Activated T-helper 1 cell treated with anti-CD3 and anti-CD28 coated beads, Interleukin-12 subunit alpha, Interleukin-12 subunit beta, Interleukin-2, Interleukin-4 antibody, amounts not matched to agents 30 ng/mL and 10 ng/mL and 1 ng/mL, durations not matched to agents 14 hours and 24 hours and 36 hours (primary cell): ENCODE measurements at places on chromosomes 3 and 15. TPM values are rescaled to one million over a fixed set of nuclear protein-coding genes. Genes with fewer than 3 reads are reported as not detected.

DNA sequence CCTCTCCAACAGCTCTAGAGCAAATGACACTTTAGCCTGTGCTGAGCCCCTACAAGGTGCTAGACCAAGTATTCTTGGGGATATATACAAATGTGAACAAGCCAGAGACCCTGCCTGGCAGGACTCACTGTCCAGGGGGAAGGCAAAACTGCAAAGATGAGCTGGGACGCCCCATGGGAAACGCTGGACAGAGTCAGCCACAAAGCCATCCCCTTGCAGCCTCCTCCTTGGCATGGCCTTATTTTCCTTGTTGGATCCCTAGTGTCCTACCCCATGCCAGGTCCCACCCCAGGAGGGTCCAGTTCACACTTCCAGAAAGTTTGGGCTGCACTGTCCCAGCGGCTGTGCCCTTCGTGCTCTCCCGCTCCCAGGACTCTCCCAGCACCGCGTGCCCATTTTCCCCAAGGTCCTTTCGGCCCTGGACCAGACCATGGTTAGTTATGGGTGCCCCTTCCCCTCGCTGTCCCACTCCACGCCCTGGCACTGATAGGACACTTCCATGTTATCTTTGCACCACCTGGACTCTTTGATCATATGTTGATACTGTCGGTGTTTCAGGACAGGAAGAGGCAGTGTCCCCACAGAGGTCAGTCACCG is 5.8 kb upstream of the NRROS start:
- no peaks in the 10 kb centered on the region for H3K27me3 ChIP-seq
- peak overlapping the region; percentile 86 for H3K4me3 ChIP-seq
- no peak for DNase-seq

- no peak overlapping the region for H3K4me3 ChIP-seq
- H3K27ac ChIP-seq = no peak overlapping the region
- no peak for DNase-seq
- no peaks in the 10 kb centered on the region for H3K27me3 ChIP-seq
- peaks cover 21% of the 10 kb centered on the region for H3K4me1 ChIP-seq
Observed at GRCh38 chr3:42035816-42036482, 55.2 kb upstream of the TRAK1 start.

GRCh38 chr3:114418107-114418506 is 124.3 kb downstream of the TIGIT start:
- peaks cover 20% of the 10 kb centered on the region for H3K4me1 ChIP-seq
- peaks cover 5% of the 10 kb centered on the region for H3K27me3 ChIP-seq
- H3K27ac ChIP-seq = peak overlapping the region; percentile 43
- no peak overlapping the region for H3K4me3 ChIP-seq
- H3K36me3 ChIP-seq = no peaks in the 10 kb centered on the region

- no peak for DNase-seq
- no peak overlapping the region for H3K27ac ChIP-seq
- H3K4me3 ChIP-seq = no peak overlapping the region
- no peaks in the 10 kb centered on the region for H3K27me3 ChIP-seq
- peaks cover 6% of the 10 kb centered on the region for H3K36me3 ChIP-seq
Observed at GRCh38 chr15:99333413-99333812, 82.1 kb downstream of the LRRC28 start.

DNA sequence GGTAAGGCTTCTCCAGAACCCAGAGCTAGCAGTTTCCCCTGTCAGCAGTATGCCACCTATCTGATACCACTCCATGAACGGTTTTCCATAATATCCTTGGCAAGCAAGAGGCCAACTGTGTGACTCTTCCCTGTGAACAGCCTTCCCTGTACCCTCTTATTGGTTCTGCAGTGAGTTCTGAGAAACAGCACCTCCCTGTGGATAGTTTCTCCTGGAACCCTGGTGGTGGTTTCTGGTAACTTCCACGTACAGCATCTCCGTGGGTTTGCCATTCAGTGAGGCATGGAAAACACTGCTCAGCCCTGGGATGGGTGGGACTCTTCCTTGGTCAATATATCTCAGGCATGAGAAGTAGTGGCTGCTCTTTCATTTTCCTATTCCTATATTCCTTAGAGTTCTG is 19.4 kb upstream of the SERPINI2 start:
- H3K4me3 ChIP-seq = no peak overlapping the region
- H3K27ac ChIP-seq = no peak overlapping the region
- H3K4me1 ChIP-seq = no peaks in the 10 kb centered on the region
- peaks cover 6% of the 10 kb centered on the region for H3K27me3 ChIP-seq
- no peaks in the 10 kb centered on the region for H3K36me3 ChIP-seq

DNA sequence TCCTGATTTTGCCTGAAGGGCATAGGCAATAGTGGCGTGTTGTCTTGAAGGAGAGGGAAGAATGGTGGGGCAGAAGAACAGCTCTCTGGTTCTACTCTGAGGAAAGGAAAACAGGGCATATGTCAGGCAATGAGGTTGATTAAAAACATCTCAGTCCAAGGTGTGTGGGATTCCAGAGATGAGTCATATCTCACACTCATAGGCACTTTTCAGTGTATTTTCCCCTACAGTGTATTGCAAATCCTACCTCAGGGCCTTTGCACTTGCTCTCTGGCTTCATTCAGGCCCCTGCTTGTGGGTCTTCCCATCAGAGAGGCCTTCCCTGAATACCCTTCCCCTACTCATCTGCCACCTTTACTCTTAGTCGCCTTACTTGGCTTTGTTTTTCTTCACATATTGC is 107.8 kb downstream of the SLCO3A1 start:
- H3K27me3 ChIP-seq = no peaks in the 10 kb centered on the region
- peak overlapping the region; percentile 22 for H3K27ac ChIP-seq
- peaks cover 17% of the 10 kb centered on the region for H3K4me1 ChIP-seq
- DNase-seq = no peak
- H3K4me3 ChIP-seq = no peak overlapping the region

DNA sequence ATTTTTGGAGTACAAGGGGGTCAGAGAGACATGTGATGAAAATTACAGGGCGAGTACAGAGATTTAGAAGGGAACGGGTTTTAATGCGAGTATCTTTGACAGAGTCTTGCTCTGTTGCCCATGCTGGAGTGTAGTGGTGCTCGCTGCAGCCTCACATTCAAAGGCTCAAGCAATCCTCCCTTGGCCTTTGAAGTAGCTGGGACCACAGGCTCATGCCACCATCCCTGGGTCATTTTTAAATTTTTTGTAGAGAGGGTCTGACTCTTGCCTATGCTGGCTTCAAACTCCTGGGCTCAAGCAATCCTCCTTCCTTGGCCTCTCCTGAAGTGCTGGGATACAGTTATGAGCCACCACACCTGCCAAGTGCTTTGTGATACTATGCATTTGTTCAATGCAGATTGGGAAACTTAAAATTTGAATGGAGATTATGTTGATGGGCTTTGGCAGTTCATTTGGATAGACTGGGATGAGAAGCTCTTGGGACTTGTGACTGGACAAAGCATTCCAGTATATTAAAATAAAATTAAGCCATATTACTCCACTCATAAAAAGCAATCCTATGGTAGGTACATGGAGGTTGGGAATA is 4.0 kb upstream of the LMLN start:
- no peak overlapping the region for H3K4me3 ChIP-seq
- DNase-seq = no peak
- peaks cover 67% of the 10 kb centered on the region for H3K4me1 ChIP-seq
- H3K27ac ChIP-seq = no peak overlapping the region
- no peaks in the 10 kb centered on the region for H3K27me3 ChIP-seq
- H3K36me3 ChIP-seq = peaks cover 54% of the 10 kb centered on the region

- peaks cover 33% of the 10 kb centered on the region for H3K4me1 ChIP-seq
- peak overlapping the region; percentile 97 for H3K4me3 ChIP-seq
- H3K27me3 ChIP-seq = no peaks in the 10 kb centered on the region
- H3K36me3 ChIP-seq = peaks cover 37% of the 10 kb centered on the region
- H3K27ac ChIP-seq = no peak overlapping the region
Observed at GRCh38 chr3:52407779-52408178, 37.1 kb downstream of the SEMA3G start.

GRCh38 chr3:12758025-12758781 is 856 bp downstream of the TMEM40 start:
- H3K4me1 ChIP-seq = no peaks in the 10 kb centered on the region
- no peak overlapping the region for H3K27ac ChIP-seq
- peaks cover 4% of the 10 kb centered on the region for H3K27me3 ChIP-seq
- DNase-seq = no peak
- no peak overlapping the region for H3K4me3 ChIP-seq

DNA sequence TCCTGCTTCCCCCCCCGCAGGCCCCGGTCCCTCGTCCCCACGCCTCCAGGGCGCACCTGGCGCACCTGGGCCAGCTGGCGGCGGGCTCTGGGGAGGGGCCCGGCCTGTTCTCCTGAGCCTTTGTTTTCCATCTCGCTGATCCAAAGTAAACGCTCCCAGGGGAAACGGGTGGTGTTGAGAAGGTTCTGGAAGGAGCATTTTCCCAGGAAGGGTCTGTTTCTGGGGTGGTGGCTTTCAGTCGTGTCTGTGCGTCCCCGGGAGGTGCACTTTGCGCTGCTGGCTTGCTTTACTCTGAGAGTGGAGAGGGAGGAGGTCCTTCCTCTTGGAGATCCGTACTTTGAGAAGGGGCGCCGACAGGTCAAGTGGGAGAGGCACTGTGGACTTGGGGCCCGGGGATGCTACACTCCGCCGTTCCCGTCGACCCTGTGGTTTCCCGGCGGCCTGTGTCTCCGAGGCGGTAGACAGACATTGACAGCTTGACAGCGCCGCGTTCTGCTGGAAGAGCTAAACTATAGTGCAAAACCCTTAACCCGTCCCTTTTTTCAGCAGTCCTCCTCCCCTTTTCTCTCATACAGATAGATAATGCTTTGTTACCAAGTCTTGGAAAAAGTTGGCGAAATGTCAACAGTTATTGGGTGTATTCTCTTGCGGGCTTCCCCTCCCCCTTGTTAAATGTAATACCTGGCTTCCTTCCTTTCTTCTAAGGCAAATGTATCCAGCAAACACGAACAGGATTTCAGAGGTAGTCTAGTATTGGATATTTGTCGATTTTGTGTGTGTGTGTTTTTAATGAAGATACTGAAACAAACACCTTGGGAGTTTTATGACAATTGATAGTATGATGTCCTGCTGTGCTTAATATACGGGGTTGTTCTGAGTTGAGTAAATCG is 6.5 kb downstream of the TPM1 start:
- peaks cover 49% of the 10 kb centered on the region for H3K27me3 ChIP-seq
- H3K27ac ChIP-seq = peak overlapping the region; percentile 61
- peaks cover 20% of the 10 kb centered on the region for H3K4me1 ChIP-seq
- H3K4me3 ChIP-seq = peak overlapping the region; percentile 92

DNA sequence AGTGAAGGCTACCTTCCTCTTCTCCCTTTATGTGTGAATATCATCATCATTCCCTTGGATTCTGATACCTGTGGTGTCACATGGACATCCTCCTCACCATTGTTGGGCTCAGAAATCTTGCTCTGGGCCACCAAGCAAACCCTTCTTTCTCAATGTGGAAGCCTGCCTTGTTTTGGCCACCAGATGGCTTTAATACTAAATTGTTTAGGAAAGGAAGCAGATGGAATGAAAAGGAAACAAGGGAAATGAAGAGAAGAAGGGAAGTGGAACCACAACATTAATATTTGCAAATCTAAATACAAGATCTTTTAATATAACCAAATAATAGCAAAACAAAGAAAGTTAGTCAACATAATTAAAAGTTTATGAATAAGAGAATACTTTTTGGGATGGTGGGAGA is 14.0 kb downstream of the FAM227B start:
- no peaks in the 10 kb centered on the region for H3K27me3 ChIP-seq
- no peaks in the 10 kb centered on the region for H3K4me1 ChIP-seq
- no peak overlapping the region for H3K27ac ChIP-seq
- H3K4me3 ChIP-seq = no peak overlapping the region
- no peaks in the 10 kb centered on the region for H3K36me3 ChIP-seq
- no peak for DNase-seq

DNA sequence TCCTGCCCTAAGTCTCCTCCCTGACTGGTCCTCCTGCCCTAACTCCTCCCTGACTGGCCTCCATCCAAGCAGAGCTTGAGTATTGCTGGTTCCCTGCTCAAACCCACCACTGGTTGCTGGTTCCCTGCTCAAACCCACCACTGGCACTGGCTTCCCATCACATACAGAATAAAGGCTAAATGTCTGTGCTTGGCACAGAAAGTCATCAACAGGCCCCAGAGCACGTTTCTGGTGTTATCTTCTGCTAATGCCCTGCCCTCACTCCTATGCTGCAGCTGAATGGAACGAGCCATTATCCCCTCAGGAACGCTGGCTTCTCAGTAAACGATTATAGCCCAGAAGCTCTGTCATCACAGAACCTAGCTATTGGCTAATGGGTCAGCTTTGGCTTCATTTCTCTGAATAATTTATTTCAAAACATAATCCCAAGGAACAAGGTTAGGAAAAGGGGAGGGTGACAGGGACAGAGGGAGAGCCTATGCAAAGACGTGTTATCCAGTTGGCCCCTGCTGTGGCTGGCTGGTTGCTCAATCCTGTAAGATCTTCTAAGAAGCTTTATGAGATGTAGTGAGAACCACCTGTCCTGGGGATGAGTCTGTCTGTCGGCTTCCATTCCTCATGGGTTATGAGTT is 6.3 kb upstream of the MUC20 start:
- no peaks in the 10 kb centered on the region for H3K27me3 ChIP-seq
- peaks cover 34% of the 10 kb centered on the region for H3K36me3 ChIP-seq
- no peak for DNase-seq

KIF15 gene
- 23.2 and 25.5 TPM in 2 replicates for total RNA-seq

OTOL1 gene
- not detected in 2 replicates for total RNA-seq

SCN5A gene
- total RNA-seq = not detected in 2 replicates

NOX5 gene
- 0.03 TPM in 1 of 2 replicates, not detected in the other for total RNA-seq

NLGN1 gene
- not detected in 2 replicates for total RNA-seq

NEDD4 gene
- 10.4 and 12.6 TPM in 2 replicates for total RNA-seq
